Panc1 (cell line): ENCODE measurements at places on chromosomes 5 and 9. TPM values are rescaled to one million over a fixed set of nuclear protein-coding genes. Genes with fewer than 3 reads are reported as not detected.
A peak's percentile ranks its signal among the peaks of the same experiment; 100 is the strongest.

The FCN2 gene
- not detected for total RNA-seq

The GAPVD1 gene
- total RNA-seq: 48.6 TPM

The ANKDD1B gene
- 0.10 TPM for total RNA-seq

- DNase-seq: no peak
- peaks cover 34% of the 10 kb centered on the region for H3K27me3 ChIP-seq
- H3K27ac ChIP-seq: no peak overlapping the region
- no peak overlapping the region for H3K4me3 ChIP-seq
- H3K4me1 ChIP-seq: no peaks in the 10 kb centered on the region
- H3K36me3 ChIP-seq: no peaks in the 10 kb centered on the region
These were observed 38.8 kb downstream of the CMYA5 start for GRCh38 chr5:79728396-79728795.

- H3K27me3 ChIP-seq: no peaks in the 10 kb centered on the region
- no peaks in the 10 kb centered on the region for H3K36me3 ChIP-seq
- DNase-seq: no peak
- H3K27ac ChIP-seq: no peak overlapping the region
- 0 out of 2 replicates have a peak, but pooled peaks cover 3% of the 10 kb centered on the region for H3K4me1 ChIP-seq
These were observed 20.4 kb downstream of the SLC25A25 start for GRCh38 chr9:128088253-128088945.

The TAF11L5 gene
- total RNA-seq: not detected

- no peak for DNase-seq
- peak overlapping the region; percentile 98 for H3K27ac ChIP-seq
- peaks cover 31% of the 10 kb centered on the region for H3K4me1 ChIP-seq
These were observed 958 bp upstream of the HSPA5 start for GRCh38 chr9:125241863-125242739.

DNA sequence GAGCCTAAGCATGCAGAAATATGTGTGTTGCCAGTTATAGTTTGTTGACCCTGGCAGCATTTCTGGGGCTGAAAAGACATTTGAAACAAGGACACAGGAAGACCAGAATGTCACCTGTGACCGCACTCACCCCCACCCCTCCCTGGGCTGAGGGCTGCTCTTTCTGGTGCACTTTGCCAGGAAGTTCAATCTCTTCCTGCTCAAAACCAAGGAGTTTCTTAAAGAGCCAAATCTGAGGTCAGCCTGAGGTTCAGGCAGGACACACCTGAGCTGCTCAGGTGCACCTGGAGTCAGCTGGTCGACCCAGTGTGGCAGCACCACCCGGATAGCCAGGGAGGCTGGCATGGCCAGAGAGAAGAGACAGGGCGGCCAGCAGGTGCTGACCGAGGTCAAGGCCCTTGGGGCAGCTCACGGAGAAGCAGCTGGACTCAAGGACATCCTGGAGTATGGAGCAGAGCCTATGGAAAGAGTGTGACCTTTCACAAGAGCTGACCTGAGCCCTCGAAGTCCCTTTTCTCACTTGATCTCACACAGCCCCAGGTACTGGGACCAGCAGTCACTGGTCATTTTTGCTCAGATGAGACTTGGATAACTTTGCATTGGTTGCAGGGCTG is 376.9 kb upstream of the IRX4 start:
- H3K27ac ChIP-seq: no peak overlapping the region
- DNase-seq: no peak
- no peaks in the 10 kb centered on the region for H3K36me3 ChIP-seq

- DNase-seq: no peak
- no peaks in the 10 kb centered on the region for H3K36me3 ChIP-seq
- H3K4me3 ChIP-seq: no peak overlapping the region
These were observed 14.2 kb downstream of the RIC1 start for GRCh38 chr9:5643005-5643624.

The ADRB2 gene
- 1.0 TPM for total RNA-seq

The DMRT3 gene
- total RNA-seq: not detected

- no peak for DNase-seq
- peak overlapping the region; percentile 66 for H3K27ac ChIP-seq
- H3K4me3 ChIP-seq: peak overlapping the region; percentile 62
These were observed 938 bp downstream of the NINJ1 start for GRCh38 chr9:93132946-93133680.

DNA sequence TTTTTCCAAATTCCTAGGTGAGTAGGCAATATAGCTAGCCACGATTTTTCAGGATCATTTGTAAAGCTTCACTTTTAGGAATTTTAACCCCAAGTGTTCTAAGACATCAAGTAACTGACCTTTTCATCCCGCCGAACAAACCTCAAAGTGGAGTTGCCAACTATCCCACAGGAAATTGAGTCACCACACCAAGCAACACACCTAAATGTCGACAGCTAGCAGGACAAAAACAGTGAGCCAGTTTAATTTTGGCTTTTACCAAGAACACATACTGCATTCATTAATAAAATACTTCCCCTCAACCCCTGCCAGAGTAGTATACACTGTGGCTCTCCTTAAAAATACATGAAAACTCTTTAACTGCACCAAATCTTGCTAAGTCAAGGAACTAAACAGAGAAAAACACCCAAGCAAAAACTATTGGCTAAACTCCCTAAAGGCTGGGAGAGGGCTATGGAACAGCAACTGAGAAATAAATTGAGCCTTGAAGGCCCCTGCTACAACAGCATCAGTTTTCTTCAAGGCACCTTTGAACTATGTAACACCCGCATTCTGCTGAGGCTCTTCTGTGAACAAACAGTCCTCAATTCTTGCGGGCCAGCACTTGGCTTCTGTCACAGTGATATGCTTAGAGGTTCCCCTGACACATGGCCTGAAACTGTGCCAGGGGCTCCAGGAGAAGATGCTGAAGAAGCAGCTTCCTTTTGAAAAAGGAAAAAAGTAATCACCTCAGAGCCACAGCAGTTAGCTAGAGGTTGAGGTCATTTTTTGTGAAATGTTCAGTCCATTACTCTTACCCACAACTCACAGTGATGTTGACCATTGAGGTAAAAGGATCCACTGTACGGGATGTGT is 459.6 kb downstream of the RAB3C start:
- H3K4me1 ChIP-seq: no peaks in the 10 kb centered on the region; the same call in 1 of the 2 replicates
- H3K4me3 ChIP-seq: no peak overlapping the region
- H3K27ac ChIP-seq: no peak overlapping the region
- no peak for DNase-seq
- H3K36me3 ChIP-seq: no peaks in the 10 kb centered on the region

- H3K4me1 ChIP-seq: no peaks in the 10 kb centered on the region
- H3K27ac ChIP-seq: no peak overlapping the region
- no peak for DNase-seq
- no peaks in the 10 kb centered on the region for H3K27me3 ChIP-seq
These were observed 284.9 kb downstream of the CEMIP2 start for GRCh38 chr9:71483436-71483835.

DNA sequence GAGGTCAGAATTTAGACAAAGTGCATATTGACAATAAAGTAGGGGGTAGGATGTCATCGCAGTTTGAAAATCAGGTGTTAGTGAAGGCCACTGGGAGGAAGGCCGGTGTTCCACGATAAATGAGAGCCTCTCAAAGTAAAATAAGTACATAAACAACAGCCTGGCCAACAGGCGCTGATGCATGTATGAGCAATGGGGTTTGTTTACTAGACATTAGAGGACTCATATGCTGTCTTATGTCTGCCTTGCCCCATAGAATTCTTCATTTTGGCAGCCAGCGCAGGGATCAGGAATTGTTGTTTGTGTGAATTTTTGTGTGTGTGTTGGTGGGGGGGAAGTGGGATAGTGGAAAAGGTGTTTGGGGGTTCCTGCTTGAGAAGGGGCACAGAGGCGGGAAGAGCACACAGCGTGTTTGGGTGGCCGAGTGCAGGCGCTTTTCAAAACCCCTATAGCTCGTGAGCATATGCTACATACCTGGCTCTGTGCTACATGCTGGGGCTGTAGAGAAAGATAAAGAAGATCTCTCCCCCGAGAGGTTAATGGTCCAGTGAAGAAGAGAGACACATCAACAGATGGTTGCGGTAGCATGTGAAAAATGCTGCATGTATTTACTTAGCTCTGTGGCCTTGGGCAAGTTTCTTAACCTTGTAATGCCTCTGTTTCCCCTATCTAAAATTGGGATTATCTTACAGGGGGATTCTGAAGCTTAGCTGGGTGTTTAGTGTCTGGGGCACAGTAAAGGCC is 11.5 kb downstream of the SNX30 start:
- H3K27ac ChIP-seq: no peak overlapping the region
- peaks cover 4% of the 10 kb centered on the region for H3K4me1 ChIP-seq
- H3K27me3 ChIP-seq: no peaks in the 10 kb centered on the region
- no peak for DNase-seq

DNA sequence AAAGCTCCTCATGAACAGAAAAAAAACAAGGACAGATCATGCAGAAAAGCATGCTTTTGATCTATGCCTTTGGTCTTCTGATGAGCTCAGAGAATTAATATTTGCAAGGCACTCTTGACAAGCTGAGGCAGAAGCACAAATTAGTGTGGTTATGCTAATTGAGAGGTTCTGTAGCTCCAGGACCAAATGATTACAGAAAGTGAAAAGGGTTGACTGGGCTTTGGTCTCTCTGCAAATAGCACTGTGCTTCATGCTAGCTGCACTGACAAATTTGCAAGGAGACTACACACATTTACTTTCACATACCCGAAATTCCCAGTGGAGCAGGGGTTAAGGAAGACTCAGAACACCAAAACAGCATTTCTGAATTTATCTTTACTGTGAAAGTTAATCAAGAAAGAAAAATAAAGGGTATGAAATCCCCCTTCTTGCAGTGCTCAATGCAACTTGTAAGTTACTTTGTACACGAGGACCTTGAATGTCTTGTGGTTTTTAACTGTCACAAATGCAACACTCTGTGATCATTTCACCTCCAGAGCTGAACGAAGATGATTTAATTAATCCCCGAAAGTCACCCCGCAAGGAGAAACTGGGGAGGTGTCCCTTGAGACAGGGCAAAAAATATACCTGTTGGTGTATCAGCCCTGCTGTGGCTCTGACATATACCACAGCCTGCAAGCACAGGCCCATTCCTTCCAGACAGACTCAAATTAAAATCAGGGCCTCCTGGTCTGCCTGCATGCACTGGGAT is 11.9 kb downstream of the RAPGEF1 start:
- H3K27me3 ChIP-seq: no peaks in the 10 kb centered on the region
- DNase-seq: no peak
- peak overlapping the region; percentile 75 for H3K27ac ChIP-seq
- peaks cover 49% of the 10 kb centered on the region for H3K4me1 ChIP-seq
- H3K36me3 ChIP-seq: no peaks in the 10 kb centered on the region
- H3K4me3 ChIP-seq: no peak overlapping the region

- no peaks in the 10 kb centered on the region; the same call in 1 of the 2 replicates for H3K4me1 ChIP-seq
- no peak overlapping the region for H3K27ac ChIP-seq
- no peak overlapping the region for H3K4me3 ChIP-seq
- no peak for DNase-seq
These were observed 171.8 kb upstream of the PITX1 start for GRCh38 chr5:135205632-135206349.

DNA sequence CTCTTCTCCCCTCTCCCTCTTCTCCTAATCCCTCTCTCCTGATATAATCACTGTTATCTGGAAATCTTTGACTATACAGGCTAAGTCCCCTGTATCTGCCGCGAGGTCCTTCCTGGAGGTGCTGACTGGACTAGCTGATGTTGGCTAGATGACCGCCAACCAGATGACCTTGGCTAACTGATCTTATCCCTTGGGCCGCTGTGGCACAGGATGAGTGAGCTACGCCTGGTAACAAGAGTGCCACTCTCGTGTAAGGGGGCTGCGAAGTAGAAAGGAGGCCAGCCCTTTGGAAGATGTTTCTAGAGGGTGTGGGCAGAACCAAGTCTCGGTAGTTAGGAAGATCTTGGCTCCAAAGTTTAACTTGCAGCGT is 345 bp upstream of the PRRC1 start:
- H3K4me3 ChIP-seq: peak overlapping the region; percentile 96
- H3K27ac ChIP-seq: peak overlapping the region; percentile 91
- H3K27me3 ChIP-seq: no peaks in the 10 kb centered on the region

DNA sequence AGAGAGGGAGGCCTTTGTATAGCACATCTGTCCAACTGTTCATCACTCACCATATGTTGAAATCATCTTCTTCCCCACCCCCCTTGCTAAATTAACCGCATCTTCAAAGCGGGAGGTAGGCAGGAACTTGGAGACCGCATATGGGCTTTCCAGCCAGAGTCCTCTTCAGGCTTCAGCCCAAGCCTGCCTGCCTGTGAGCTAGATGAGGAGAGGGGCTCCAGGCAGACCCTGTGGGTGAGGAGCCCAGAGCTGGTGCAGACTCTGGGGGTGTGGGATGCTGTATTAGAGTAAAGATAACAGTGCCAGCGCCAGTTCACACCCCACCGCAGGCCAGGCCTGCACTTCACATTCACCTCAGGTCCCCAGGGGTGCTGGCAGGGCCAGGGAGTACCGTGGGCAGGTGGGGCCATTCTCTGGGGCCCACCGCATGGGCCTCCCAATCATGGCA is 16.2 kb downstream of the PRRC2B start:
- peaks cover 64% of the 10 kb centered on the region for H3K4me1 ChIP-seq
- no peak for DNase-seq
- H3K36me3 ChIP-seq: no peaks in the 10 kb centered on the region
- H3K27ac ChIP-seq: no peak overlapping the region; the same call in 1 of the 2 replicates

GRCh38 chr9:129310666-129311350 is 132.7 kb upstream of the IER5L start:
- no peaks in the 10 kb centered on the region for H3K27me3 ChIP-seq
- H3K4me3 ChIP-seq: no peak overlapping the region
- no peaks in the 10 kb centered on the region for H3K4me1 ChIP-seq

The PCSK5 gene
- 0.21 TPM for total RNA-seq

GRCh38 chr9:4704129-4704528 is 24.8 kb downstream of the CDC37L1 start:
- no peaks in the 10 kb centered on the region for H3K27me3 ChIP-seq
- H3K4me1 ChIP-seq: no peaks in the 10 kb centered on the region
- no peak overlapping the region for H3K4me3 ChIP-seq
- DNase-seq: no peak

DNA sequence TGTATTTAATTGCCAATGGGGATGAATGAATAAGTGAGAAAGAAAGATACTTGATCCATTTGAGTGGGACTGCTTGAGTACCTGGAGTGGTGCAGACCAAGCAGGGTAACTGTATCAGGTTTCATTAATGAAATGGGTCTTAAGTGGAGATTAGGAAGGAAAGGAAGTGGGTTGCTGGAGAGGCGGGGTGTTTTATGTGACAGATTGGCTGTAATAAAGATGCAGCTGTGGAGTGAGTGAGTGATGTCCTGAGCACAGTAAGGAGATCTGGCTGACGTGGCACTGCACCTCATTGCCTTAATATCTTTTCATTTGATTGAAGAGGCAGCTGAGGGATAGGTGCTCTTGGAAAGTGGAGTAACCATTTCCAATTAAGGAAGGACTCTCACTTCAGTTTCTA is 161.0 kb upstream of the CCDC152 start:
- H3K4me1 ChIP-seq: no peaks in the 10 kb centered on the region
- no peak for DNase-seq
- H3K36me3 ChIP-seq: no peaks in the 10 kb centered on the region
- H3K27ac ChIP-seq: no peak overlapping the region
- no peaks in the 10 kb centered on the region for H3K27me3 ChIP-seq
- H3K4me3 ChIP-seq: no peak overlapping the region
